ENCODE measurements at places on chromosomes 1 and 21. TPM values are rescaled to one million over a fixed set of nuclear protein-coding genes. Genes with fewer than 3 reads are reported as not detected.

RAVER2 gene
- total RNA-seq = 17.2 TPM

LRRC71 gene
- total RNA-seq = not detected

PIK3CD gene
- 11.4 TPM for total RNA-seq

IGSF9 gene
- total RNA-seq = under 0.01 TPM

OR2L3 gene
- total RNA-seq = not detected

C1orf185 gene
- total RNA-seq = not detected

TMEM9 gene
- 78.3 TPM for total RNA-seq

PLPPR5 gene
- 0.55 TPM for total RNA-seq

CALML6 gene
- not detected for total RNA-seq

HAO2 gene
- not detected for total RNA-seq

DNA sequence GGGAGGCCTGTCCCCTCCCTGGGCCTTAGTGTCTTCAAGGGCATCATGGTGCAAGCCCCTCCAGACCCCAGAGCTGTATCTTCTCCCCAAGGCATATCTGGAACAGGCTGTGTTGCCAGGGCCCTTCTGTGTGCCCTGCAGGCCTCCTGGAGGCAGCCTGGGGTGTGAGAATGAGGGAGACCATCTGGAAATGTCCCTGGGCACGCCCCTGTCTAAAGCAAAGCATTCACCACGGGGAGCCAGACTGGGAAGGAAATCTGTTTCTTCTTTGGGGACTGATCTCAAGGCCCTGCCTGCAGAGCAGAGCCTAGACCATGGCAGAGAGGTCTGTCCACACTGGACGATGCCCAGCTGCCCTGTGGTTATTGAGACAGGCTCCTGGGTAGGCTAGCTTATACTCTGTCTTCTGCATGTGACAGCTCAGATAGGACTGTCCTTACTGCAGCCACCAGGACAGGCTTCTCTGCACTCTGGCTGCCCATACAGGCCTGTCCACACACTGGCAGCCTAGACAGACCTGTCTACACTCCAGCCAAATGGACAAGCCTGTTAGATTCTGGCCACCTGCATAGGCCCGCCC is 24.6 kb downstream of the PODN start:
- DNase-seq = no peak

GRCh38 chr1:231040800-231041718 is 1.0 kb upstream of the FAM89A start:
- DNase-seq = peak; percentile 69

- no peak for DNase-seq
These were observed 103.3 kb upstream of the SLC45A1 start for GRCh38 chr1:8214501-8215173.

- no peak for DNase-seq
These were observed 29.6 kb downstream of the PROX1 start for GRCh38 chr1:214017191-214017982.

DNA sequence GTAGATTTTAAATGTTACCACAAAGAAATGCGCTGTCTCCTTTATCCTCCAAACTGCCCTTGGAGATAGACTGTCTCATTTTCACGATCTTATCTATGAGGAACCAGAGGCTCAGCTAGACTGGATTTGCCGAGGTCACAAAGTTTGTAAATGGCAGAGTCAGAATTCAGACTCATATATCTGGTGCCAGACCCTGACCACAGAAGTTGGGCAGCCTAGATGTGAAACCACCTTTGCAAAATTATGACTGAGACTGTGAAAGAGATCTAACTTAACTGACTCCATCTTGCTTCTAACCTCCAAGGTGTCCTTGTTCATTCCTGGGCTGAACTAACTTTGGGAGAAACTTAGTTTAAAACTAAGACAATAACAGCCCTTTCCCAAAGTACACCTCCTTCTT is 14.1 kb downstream of the CNR2 start:
- no peak for DNase-seq

GRCh38 chr1:36172983-36173382 is 17.0 kb downstream of the MAP7D1 start:
- no peak for DNase-seq

DNA sequence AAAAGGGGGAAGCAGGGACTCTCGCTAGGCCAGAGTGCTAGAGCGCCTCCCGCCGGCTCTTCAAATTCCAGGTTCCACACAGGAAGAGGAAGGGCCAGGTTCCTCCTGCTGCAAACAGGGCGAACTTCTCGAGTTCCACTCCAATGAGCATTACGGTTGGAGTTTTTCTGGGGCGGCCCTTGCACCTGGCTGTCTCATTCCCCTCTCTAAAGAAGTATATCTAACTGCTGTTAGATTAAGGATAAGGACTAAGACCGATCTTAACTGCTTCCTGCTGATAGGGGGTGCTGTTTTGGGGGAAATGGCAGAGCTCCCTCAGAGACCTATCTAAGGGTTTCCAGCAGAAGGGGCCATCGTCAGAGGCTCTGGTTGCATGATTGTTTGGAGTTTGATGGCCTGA is 138.0 kb downstream of the RABGAP1L start:
- no peak for DNase-seq

DNA sequence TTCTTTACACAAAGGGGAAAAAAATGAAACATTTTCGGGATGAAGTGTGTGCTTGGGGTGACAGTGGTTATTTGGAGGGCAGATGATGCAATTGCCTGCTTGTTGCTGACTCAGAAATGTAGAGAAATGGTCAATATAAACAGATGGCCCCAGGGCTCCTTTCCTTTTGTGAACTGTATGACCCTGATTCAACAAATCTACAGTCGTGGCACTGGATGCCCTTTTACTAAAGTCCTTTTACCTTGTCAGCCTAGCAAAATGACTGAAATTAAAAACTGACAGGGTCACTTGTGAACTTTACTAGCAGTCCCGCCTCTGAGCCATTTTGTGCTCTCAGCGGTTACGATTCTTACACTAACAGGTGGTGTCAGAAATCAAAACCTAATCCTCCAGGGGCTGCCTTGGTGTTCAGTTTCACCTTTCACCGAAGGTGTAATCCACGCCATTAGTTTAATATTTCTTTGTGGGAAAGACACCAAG is 49.8 kb downstream of the GREM2 start:
- no peak for DNase-seq

GRCh38 chr1:59185163-59185860 is 111.6 kb upstream of the FGGY start:
- DNase-seq = no peak

DNA sequence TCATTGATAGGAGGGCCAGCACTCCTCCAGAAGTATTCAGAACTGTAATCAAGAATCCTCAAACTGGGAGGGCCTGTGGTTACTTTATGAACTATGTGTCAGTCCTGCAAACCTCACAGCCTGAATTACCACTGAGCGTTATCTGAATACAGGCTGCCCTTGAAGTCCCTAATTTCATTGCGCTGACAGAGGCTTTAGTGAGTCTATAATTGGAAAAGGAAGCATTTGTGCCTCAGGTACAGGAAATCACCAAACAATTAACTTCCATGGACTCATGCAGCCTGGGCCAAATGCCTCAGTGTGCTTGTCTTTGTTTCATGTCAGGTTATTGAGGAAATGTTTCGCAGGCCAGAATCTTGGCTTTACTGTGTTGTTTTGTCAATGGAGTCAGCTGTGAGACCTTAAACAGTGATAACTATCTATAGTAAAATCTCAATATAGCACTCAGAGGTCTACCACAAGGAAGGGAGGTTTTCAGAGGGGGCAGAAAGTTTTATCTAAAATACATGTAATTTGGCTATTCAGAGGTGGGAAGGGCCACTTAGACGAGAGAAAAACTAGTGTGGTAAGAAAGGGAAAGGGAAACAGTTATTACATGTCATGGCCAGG is 32.9 kb upstream of the DOCK7 start:
- no peak for DNase-seq

GRCh38 chr1:6419804-6420453 is at the start of gene HES2:
Gene HES2 (minus strand): TSS chr1:6419919. CDS start chr1:6419820, 99 bp downstream.
- no peak for DNase-seq

- peak; percentile 84 for DNase-seq
These were observed 11.0 kb downstream of the IBA57 start for GRCh38 chr1:228176461-228177182.

- no peak for DNase-seq
These were observed 63.8 kb upstream of the PRRC2C start for GRCh38 chr1:171421413-171422020.

DNA sequence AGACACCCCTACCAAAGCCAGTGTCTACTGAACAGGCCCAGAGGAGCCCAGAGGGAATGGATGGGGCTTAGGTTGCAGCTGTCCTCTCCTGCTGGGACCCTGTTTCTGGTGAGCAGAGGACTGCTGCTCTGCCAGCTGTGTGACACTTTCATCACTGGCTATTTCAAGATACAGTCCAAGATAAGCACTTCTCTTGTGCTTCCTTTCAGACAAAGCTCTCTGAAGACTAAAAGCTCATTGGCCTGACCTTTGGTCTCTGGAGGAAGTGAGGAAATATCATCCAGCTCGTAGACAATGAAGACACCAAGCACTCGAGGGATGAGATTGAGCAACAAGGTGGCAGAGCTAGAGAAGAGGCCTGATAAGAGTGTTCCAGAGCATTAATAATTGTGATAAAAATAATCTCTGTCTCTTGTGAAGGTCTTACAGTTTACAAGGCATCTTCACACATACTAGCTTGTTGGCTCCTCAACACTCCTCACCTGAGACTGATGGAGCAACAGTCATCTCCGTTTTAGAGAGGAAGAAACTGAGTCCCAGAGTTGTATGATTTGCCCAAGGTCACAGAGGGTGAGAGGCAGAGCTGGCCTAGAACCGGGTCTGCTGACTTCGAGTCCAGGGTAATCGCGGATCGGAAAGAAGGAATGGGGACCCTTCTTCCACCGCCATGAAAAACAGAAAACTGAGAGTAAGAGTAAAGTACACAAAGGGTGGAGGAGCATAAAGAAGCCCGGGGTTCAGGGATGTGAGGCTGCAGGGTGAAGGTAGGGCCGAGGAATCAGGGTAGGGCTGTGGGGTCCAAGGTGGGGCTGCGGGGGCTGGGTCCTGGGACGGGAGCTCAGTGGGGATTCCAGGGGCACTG is 666 bp downstream of the PAFAH2 start:
- DNase-seq = no peak

DNA sequence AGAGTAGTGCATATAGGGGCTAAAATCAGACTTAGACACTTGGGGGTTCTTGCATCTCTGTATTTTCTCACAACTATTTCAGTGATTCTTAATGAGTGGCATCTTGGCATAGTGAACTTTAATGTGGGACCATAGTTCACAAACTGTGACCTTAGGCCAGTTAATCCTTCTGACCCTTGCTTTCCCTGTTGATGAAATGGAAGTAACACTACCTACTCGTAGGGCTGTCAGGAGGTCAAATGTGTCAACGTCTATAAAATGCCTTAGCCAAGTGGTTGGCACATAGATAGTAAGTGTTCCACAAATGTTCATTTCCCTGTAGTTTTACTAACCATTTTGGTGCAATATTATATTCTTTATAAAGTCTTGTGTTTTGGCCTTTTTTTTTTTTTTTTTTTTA is 49.4 kb downstream of the DYRK1A start:
- DNase-seq = no peak

DNA sequence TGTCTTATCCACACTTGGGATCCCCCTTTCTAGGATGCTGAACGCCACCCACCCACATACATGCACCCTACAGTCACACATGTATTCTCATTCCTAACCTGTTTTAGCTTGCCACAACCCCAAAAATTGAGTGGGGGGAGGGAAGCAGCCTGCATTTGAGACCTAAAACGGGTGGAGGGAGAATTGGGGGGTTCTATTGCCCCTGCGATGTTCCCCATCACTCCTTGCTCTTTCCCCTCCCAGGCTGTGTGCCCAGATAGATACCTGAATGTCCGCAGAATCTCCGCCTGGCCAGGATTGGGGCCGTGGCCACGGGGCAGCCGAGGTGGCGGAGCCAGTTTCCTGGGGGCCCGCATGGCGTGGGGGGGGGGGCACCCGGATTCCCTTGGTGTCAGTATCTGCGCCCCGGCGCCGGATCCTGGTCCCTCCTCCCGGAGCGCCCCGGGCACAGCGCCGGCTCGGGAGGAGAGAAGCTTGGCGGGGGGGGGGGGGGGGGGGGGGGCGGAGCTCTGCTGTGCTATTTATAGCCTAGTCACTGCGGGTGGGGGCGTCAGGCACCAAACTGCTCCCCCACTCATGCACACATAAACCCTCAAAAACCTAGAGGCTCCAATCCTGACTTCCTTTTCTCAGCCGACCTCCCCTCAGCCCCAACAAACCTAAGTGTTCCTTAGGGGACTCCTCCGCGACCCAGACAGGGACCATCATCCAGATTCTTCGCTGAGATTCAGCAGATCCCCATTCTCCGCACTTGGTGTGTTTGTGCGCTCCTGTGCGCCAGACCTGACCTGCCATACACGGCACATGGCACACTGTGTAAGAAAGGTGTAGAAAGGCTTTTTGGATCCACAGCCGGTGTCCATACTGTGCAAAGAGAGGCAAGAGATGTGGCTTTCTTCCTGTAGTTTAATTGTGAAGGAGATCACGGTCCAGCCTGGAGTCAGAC is 1.9 kb downstream of the ANKRD34A start:
- peak; percentile 85 for DNase-seq

DNA sequence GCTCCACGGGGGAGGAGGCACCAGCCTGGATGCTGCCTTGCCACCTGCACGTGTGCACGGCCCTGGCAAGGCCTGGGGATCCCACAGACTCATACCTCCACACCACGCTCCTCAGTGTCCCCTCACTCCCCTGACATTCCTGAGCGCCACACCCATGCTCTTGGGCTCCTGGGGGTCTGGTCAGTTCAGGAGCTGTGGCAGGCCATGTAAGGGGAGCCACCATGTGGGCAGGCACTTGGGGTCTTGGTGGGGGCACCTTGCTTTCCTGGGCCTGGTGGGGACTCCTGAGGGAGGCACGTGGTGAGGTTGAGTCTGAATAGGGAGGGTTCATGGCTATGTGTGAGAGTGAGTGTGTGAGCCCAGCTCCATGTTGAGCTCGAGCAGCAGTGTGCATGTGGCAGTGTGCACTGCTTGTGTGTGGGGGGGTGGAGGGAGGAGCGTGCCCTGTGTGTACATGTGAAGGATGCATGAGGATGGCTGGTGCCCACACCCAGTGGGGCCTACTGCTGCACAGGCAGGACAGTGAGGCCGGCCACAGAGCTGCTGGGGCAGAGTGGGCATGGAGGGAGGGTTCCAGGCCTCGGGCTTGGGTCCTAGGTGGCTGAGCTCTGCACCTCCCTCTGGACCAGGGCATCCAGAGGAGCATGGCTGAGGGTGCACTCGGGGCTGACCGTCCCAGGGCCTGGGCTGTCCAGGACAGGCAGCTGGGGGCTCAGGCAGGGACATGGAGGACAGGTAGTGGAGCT is 1.6 kb downstream of the GJC2 start:
- DNase-seq = peak; percentile 68

DNA sequence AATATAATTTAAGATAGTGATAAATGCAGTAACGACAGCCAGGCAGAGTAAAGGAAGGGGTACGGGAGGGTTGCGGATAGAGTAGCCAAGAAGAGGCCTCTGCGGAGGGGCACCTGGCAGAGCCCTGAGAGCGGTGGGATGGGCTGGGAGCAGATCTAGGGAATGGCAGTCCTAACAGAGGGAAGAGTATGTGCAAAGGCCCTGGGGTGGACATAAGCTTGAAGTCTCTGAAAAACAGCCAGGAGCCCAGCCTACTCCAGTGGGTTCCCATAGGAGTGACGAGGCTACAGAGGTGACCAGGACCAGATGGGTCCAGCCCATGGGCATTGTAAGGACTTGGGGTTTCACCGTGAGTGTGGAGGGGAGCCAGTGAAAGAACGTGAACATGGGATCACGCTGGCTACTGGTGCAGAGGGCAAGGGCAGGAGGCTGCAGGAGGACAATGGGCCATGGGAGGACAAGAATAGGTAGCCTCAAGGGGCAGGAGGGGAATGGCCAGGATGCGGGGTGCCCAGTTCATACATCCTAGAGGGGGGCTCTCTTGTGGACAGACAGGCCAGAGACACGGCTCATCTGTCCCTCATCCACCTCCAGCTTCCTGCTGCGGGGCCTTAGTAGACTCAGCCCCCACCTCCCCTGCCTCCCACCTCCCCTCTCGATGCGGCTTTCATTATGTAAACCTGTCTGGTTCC is 185.7 kb upstream of the VAMP3 start:
- DNase-seq = peak; percentile 25

GRCh38 chr1:215417122-215417521 is 150.0 kb upstream of the KCTD3 start:
- no peak for DNase-seq

Measured in sigmoid colon (tissue), 7 donors.